ENCODE measurements at places on chromosomes 7 and 10.

DNA sequence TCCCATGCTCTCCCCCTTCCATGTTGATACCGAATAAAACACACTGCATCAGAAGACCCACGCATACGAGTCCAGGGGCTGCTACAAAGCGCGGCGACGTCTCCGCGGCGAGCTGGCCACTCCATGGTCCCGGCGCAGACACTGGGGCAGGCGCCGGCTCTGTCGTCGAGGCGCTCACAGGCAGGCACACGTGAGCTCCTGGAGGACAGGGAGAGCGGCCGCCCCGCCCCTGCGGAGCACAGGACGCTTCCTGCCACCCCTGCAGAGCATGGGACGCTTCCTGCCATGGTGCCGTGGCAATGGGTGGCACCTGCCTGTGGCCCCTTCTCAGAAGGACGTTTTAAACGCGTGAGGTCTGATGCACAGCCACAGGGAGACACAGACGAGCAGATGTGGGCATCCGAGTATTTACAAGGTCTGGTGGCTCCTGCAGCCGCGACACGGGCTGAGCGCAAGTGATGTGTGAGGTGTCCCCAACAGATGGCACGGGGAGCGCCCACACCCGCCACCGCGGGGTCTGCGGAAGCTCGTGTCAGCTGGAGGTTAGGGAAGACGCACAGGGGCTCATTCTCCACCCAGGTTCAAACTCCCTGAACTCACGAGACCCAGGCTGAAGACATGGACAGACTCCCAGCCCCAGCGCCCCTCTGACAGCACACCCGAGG is 21.4 kb upstream of the GPR146 start:
- no peak for DNase-seq

DNA sequence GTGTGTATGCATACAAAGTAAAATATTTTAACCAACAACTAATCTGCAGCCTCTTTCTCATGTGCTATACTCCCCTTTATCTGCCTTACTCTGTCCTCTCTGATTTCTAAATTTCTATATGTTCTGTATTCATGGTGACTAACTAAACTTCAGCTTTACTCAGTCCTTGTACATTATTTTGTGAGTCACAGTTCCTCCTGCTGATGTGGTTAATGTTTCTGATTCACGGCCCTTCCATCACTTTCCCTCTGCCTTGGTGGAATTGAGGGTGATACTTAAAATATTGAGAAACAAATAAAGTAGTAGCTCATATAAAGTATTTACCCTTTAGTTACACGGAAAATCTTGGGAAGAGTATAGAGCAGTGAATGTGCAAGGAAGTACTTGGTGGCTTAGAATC is 899.1 kb upstream of the ZWINT start:
- no peak for DNase-seq

GRCh38 chr10:133325440-133326222 is 11.1 kb downstream of the CALY start:
- DNase-seq = no peak

GRCh38 chr10:31099094-31099493 is 67.4 kb upstream of the ZNF438 start:
- DNase-seq = no peak

GRCh38 chr10:60955957-60956425 is 12.0 kb upstream of the RHOBTB1 start:
- no peak for DNase-seq

DNA sequence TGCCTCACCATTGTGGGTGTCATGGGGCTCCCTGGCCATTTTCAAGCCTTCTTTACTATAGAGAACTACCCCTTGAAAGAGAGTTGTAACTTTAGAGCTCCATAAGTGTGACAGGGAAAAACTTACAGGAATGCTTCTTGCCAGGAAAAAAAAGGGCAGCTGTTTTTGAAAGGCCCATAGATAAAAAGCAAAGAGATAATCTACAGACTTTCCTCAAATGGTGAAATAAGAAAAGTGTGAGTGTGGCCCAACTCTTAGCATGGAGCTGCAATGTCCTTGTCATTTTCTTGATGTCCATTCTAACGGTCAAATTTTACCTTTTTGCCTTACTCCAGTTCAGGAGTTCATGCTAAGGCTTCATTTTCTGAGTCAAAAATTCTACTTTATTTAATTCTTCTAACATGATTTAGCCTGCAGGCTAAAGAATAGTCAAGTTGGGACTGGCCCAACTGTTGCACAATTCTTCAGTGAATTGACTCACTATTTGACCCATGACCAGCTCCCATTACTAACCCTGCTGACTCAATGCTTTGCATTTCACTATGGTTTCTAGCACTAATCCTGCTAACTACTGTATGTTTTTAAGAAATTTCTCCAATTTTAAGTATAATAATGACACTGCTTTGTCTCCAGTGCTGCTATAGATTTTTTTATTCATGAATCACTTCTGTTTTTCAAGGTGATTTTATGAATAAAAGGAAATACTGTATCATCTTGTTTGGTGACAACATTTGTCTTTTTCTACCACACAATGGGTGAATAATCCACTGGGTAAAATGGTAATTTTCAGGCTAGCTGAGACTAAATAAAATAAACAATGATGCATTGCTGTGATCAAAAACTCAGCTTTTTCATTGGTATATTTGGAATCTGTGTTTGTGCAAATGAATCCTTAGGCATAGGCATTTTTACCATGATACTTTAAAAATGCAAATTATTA is 41.4 kb upstream of the SGCE start:
- peak; percentile 87 for DNase-seq

DNA sequence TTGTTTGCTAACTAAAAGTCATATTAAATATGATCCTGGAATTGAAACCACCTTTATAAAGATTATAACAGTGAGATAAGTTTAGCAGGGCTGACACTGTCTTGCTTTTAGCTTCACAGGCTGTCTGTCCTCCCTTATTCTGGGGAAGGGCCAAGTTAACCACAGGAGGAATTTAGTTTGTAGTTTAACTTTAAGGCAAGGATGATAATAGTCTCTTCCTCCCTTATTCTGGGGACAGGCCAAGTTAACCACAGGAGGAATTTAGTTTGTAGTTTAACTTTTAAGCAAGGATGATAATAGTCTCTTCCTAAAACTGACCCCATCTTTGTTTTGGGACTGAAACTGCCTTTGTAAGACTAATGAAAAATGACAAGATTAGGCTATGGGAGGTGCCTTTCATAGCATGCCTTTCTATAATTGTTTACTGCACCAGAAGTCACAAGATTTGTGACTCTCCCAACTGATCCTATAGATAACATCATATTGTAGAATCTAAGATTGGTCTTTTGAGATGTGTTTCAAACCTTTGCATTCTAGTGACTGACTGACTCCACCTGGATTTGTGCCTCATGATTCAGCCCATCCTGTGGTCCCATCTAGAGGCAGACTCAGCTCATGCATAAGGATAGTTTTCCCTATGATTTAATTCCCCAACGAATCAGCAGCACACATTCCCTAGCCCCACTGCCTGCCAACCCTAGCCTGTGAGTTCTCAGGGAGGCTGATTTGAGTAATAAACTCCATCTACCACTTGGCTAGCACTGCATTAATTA is 212.0 kb downstream of the MAGI2 start:
- DNase-seq = peak; percentile 29

DNA sequence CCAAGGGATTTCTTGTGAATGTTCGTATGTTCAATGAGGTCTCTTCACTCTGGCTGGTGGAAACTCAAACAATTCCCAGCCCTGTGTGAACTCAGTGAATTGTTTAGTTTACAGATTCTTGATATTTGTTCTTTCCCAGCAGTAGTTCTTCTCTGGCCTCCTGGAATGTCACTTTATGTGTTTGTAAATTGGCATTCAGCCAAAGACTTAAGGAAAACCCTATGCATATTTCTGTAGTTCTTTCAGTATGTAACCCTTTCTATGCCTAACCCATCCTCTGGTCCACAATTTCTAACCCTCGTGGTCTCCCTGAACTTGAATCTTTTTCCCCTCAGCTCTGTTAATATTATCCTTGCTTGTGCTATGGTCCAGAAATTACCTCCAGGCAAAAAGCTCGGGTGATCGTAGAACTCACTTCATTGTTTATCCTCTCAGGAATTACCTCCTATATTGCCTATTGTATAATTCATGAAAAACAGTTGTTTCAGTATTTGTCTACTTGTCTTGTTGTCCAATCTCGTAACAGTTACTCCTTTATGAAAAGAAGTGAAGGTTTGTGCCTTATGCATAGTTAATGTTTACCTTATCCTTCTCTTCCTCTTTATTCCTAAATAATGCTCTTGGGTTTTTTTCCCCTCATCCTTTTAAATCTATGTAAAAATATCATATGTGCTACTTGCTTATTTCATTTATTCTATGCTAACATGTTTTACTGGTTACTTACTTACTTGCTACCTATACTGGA is 23.7 kb upstream of the AGR3 start:
- peak; percentile 52 for DNase-seq

DNA sequence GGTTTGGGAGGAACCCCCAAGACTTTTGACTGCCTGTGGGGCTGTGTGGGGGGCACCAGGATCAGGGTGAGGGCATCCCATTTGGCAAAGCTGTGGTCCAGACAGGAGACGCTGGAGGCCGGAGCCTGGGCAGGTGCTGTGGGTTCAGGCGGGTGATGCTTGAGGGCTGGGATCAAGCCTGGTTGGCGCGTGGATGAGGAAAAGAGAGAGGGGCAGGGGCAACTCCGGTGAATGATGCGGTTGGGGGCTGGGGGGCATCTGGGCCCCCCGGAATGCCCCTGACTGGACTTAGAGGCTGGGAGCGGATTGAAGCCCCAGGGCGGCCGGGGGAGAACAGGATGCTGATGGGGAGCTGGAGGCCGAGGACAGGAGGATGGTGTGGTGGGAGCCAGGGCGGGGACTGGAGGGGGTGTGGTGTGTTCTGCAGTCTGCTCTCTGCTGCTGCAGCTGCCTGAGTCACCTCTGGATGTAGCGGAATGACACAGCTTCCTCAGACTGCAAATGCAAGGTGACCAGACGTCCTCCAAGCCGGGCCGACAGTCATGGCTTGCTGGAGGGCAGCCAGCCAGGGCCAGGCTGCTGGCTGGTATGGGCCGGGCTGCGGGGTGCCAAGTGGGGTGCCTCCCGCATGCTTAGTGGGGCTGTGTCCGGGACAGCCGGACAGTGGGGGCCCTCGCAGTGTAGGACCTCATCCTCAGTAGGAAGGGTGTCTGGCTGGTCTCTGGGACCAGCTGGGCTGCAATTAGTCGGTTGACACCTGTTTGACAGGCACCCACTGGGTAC is 3.2 kb downstream of the MAFK start:
- peak; percentile 56 for DNase-seq

DNA sequence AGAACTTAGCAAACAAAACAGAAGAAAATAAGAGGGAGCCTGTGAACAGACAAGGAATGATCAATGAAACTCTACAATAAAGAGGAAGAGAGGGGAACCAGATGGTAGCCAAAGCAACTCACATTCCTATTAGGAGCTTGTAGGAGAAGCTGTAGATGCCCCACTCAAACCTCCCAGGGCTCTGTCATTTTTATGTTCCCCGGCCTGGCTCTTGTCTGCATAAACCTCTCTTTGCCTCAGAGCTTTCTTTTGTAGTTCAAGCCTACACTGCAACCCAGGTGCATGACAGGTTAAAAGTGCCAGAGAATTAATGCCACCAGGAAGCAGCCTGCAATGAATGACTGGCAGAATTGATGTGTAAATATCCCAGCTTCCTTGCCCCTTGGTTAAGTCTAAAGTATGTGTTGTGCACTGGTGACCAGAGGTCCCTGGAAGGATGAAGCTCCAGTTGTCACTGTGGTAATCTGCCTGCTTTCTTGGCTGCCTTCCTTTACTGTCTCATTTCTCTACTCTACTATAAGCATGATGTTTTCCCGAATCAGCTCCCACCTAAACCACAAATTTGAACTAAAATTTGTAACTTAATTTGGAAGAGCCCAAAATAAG is 40.4 kb downstream of the HDAC9 start:
- DNase-seq = no peak
